ENCODE measurements at places on chromosomes 6 and 20.

- DNase-seq: no peak
Observed at GRCh38 chr6:72672906-72673305, 51.0 kb downstream of the KCNQ5 start.

DNA sequence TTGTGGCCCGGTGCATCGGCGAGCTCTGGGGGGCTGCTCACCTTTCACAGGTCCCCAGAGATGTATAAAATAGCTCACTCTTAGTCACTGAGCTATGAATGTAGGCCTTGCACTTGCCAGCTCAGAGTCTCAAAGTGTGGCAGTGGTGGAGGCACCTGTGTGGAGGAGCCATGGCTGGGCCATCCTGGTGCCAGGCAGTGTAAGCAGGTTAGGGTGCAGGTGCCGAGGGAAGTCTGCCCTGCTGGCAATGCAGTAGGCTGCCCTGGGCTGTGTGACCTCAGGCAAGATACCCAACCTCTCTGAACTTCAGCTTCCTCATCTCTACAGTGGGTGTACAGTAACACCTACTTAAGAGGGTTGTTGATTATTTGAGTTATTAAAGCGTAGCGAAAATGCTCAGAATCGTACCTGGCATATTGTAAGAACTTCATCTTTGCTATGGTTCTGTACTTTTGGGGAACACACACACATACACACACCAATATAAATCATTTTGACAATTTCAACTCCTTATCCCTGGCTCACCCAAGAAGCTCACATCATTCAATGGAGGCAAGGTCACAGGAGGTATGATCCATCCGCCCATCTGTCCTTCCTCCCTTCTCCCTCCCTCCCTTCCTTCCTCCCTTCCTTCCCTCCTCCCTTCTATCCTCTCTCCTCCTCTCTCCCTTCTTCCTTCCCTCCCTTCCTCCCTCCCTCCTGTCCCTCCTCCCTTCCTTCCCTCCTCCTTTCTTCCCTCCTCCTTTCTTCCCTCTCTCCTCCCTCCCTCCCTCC lies 66.8 kb upstream of the STX16 start:
- DNase-seq: no peak

- DNase-seq: no peak
Observed at GRCh38 chr6:154345811-154346210, 10.8 kb downstream of the IPCEF1 start.

DNA sequence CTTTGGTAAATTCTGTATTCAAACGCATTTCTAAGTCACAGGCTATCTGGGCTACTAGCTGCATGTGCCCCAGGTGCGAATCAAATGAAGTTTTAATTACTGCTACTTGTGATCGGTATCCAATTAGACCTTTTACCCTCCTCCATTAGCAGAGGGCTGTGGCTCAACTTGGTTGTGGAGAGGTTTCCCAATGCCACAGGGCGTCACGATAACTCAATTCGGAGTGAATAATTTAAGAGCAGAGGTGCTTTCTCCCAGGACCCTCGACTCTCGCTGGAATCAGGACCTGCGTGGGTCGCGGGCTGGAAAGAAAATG lies 640 bp downstream of the SAYSD1 start:
- no peak for DNase-seq

DNA sequence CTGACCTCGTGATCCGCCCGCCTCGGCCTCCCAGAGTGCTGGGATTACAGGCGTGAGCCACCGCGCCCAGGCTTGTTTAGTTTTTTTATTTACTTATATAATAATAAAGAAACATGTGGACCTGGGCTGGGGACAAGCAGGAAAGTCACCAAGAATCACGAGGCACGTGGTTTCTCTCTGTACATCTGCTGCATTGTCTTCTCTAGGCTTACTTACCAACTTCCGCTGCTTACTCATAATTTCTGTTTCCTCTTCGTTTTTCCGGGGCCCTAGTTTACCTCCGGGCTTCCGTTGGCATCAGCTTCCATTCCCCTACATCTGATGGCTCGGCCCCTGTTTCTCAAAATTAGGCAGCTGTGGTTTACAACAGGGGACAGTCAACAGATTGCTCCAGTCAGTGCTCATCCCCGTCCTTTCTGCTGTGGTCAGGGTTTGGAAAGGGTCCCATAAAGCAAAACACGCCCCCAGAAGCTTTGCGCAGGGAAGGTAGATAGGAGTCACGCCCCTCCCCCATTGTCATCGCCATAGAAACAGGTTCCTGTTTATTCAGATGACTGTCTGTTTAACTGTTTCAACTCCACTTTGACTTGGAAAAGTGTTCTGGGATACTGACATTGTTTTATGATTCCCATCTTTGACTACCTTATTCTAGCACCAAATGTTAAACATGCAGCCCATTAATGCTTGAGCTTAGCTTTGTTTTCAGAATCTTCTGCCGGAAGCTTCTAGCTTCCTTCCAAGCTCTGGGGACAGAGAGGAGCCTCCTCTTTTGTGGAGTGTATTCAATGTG lies 31.9 kb upstream of the TXLNB start:
- DNase-seq: peak; percentile 84

DNA sequence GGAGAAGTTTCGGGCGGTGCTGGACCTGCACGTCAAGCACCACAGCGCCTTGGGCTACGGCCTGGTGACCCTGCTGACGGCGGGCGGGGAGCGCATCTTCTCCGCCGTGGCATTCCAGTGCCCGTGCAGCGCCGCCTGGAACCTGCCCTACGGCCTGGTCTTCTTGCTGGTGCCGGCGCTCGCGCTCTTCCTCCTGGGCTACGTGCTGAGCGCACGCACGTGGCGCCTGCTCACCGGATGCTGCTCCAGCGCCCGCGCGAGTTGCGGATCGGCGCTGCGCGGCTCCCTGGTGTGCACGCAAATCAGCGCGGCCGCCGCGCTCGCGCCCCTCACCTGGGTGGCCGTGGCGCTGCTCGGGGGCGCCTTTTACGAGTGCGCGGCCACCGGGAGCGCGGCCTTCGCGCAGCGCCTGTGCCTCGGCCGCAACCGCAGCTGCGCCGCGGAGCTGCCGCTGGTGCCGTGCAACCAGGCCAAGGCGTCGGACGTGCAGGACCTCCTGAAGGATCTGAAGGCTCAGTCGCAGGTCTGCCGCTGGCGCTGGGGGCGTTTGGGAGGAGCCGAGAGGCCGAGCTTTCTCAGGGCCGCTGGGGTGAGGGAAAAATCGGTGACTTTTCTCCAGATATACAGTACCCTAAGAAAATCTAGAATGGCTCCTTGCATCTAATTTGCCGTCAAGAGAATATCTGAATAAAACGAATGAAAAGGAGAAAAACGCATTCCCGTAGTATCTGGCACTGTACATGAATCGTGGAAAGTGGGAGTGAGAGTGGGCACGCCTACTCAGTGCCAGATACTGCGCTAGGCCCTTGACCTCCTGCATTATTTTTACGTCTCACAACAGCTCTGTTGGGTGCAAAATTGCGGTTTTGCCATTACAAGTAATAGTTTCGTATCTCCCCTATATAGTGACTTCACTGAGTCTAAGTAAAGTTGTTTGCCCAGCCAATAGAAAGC lies 1.0 kb downstream of the CALHM6 start:
- peak; percentile 65 for DNase-seq

Data from stimulated activated CD4-positive, alpha-beta T cell treated with anti-CD3 and anti-CD28 coated beads, Interleukin-15, amount 100 ng/mL, for 24 hours (primary cell).